ENCODE measurements at places on chromosomes 16 and 17.

- DNase-seq = no peak
These were observed 6.8 kb downstream of the KIFC3 start for GRCh38 chr16:57795431-57795878.

GRCh38 chr17:77332034-77332971, 191.5 kb downstream of the SEC14L1 start:
- DNase-seq = peak; percentile 12

DNA sequence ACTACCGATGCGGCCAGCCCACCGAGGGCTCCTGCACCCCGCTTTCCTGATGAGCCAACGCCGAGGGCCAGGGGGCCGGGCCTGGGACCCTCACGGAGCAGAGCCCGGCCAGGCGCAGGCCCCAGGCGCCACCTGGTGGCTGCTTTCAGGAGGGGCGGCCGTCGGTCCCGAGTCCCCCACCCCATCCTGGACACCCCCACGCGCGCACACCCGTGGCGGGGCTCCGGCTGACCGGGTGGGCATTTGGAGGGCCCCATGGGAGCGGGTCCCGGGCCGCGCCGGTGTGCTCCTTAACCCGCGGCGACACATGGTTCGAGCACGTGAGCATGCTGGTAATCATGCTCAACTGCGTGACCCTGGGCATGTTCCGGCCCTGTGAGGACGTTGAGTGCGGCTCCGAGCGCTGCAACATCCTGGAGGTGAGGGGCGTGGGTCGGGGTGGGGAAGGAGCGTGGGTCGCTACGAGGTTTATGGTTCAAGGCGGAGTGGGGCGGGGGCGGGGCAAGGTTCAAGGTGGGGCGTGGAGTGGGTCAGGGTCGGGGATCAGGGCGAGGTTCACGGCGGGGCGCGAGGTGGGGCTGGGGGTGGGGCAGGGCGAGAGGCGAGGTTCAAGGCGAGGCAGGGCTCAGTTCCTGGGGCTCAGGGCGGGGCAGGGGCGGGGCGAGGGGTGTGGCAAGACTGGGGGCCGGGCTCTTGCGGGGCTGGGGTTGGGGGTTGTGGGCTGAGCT, 30.2 kb downstream of the TPSG1 start:
- DNase-seq = no peak

- no peak for DNase-seq
These were observed 21.0 kb upstream of the SEC14L1 start for GRCh38 chr17:77119668-77120301.

DNA sequence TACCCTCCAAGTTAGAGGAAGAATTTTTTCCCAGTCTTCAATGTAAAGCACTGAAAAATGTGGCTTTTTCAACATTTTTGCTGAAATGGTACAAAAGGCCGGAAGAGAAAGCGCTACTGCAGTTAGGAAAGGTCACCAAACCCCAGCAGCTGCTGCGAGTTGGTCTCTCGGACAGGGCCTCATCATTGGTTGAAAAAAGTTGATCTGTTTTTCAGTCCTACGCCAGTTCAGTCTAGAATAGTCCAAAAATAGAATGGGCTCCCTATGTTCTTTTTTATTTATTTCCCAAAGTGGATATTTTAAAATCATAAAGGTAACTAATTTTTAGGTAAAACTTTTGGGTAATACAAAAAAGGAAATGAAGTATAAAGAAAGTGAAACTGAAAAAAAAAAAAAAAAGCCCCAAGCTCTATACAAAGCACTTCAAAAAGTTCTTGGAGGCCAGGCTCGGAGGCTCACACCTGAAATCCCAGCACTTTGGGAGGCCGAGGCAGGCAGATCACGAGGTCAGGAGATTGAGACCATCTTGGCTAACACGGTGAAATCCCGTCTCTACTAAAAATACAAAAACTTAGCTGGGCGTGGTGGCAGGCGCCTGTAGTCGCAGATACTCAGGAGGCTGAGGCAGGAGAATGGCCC, 17.4 kb downstream of the ADAP2 start:
- DNase-seq = no peak

DNA sequence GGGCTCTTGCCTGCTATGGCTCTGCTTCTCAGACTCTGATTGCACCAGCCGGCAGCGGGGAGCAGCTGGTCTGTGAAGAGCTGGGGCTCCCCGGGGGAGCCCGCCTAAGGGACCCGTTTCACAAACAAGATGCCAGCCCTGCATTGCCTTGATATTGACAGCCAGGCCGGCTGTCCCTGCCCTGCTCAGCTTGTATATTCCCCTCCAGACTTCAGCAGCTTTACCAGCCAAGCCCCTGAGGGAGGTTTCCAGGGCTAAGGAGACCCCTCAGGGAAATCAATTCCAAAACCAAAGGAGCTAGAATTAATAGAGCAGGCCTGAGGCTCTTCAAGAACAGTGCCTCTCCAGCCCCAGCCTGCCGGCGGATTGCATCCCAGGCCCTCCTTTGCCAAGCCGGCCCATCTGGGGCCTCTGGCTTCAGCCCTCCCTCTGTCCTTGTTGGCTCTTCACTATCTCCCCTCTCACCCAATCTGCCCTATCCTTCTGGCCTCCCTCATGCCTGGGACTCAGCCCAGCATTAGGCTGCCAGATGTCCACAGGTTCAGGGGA, 5.7 kb downstream of the CALB2 start:
- no peak for DNase-seq

DNA sequence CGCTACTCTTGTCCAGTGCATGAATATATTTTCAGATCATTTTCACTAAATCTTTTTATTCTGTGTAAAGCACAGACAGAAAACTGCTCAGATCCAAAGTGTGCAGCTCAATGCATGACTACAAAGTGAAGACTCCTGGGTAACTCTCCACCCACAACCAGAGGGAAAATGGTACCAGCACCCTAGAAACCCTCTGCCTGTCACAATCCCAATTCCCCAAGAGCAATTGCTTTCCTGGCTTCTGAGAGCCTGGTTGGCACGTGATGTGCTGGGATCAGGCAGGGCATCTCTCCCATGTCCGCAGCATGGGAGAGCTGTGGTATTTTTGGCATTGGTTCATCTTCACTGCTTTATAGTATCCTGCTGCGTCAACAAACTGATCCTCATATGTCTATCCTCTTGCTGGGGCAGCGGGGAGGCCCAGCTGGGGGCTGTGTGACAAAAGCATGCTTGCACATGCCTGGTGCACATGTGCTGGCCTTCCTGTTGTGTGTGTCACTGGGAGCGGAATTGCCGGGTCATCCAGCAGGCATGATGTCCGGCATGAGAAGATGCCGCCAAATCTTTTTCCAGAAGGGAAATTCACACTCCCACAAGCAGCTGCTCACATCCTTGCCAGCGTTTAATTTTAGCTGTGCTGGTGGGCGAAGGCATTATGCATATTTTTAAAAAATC, 278.9 kb upstream of the FOXF1 start:
- DNase-seq = no peak

- DNase-seq = no peak
These were observed 2.0 kb downstream of the SMIM22 start for GRCh38 chr16:4796982-4797804.
